Activated CD4-positive, alpha-beta memory T cell treated with anti-CD3 and anti-CD28 coated beads, Interleukin-2, amount 10 ng/mL, durations not matched to agents 7 days and 5 days (primary cell): ENCODE measurements at places on chromosomes 5 and 9. TPM values are rescaled to one million over a fixed set of nuclear protein-coding genes. Genes with fewer than 3 reads are reported as not detected.

GRCh38 chr9:2600307-2600706 lies 21.3 kb upstream of the VLDLR start:
- H3K36me3 ChIP-seq: no peaks in the 10 kb centered on the region
- H3K27me3 ChIP-seq: peaks cover 20% of the 10 kb centered on the region
- no peak overlapping the region for H3K27ac ChIP-seq
- no peak overlapping the region for H3K4me3 ChIP-seq

- peaks cover 11% of the 10 kb centered on the region for H3K36me3 ChIP-seq
- no peaks in the 10 kb centered on the region for H3K27me3 ChIP-seq
- no peak for DNase-seq
- H3K27ac ChIP-seq: no peak overlapping the region
- H3K4me1 ChIP-seq: peaks cover 22% of the 10 kb centered on the region
- H3K4me3 ChIP-seq: no peak overlapping the region
These were observed 278.9 kb downstream of the NR3C1 start for GRCh38 chr5:143124593-143124992.

PHYHD1 gene
- 1.1 TPM for total RNA-seq

FOXD1 gene
- total RNA-seq: 0.38 TPM

REEP2 gene
- 1.1 TPM for total RNA-seq

DOCK8 gene
- total RNA-seq: 374 TPM

- no peaks in the 10 kb centered on the region for H3K27me3 ChIP-seq
- peaks cover 37% of the 10 kb centered on the region for H3K4me1 ChIP-seq
- DNase-seq: no peak
- H3K27ac ChIP-seq: no peak overlapping the region
- H3K4me3 ChIP-seq: no peak overlapping the region
These were observed 1.4 kb upstream of the NHP2 start for GRCh38 chr5:178155065-178155464.

IL11RA gene
- 54.0 TPM for total RNA-seq

DNA sequence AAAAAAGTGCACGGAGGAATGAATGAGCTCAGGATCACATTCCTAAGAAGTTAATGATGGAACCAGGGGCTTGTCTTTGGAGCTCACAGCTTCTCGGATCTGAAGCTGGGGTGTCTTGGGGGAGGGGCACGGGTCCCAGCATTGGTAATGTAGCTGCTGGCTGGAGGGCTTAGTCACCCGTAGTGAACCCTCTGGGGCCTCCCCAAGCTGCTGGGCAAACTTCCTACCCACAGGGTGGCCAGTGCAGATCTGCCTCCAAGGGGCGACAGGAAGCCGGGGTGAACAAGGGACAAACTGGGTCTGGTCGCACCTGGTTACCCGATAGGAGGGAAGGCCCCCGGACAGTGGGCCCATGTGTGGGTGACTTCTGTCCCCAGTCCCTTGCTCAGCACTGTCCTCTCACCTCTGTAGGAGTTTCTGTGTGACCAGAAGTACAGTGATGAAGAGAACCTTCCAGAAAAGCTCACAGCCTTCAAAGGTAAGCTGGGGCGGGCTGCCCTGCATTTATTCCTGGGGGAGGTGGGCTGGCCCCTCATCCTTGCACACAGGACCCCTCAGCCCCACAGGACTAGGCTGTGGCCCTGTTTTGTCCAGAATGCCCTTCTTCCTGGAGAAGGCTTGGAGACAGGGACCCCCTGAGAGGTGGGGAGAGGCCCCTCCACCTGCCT lies 14.1 kb upstream of the NUP214 start:
- H3K4me1 ChIP-seq: no peaks in the 10 kb centered on the region
- no peak overlapping the region for H3K4me3 ChIP-seq
- no peak for DNase-seq
- H3K27me3 ChIP-seq: peaks cover 2% of the 10 kb centered on the region
- no peak overlapping the region for H3K27ac ChIP-seq
